ENCODE measurements at places on chromosomes 1 and 21.
A peak's percentile ranks its signal among the peaks of the same experiment; 100 is the strongest.

- no peak for DNase-seq
Measured at GRCh38 chr1:150178548-150178947, 28.8 kb downstream of the PLEKHO1 start.

DNA sequence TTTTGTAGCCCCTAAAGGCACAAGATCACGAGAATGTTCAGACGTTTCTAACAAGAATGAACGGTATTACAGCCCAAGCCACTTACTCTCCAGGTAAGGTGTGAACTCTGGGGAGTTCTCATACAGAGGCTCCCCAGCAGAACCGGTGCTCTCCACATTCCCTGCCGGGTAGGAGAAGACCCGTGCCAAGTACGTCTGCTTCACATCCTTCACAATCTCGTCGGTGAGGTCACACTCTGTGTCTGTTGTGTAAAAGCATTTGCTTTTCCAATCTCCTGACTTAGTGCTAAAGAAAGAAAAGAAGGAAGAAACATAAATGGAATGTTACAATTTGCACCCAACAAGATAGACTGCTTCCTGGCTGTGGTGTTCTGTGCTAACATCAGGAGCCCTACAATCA lies 5.7 kb downstream of the F3 start:
- no peak for DNase-seq

DNA sequence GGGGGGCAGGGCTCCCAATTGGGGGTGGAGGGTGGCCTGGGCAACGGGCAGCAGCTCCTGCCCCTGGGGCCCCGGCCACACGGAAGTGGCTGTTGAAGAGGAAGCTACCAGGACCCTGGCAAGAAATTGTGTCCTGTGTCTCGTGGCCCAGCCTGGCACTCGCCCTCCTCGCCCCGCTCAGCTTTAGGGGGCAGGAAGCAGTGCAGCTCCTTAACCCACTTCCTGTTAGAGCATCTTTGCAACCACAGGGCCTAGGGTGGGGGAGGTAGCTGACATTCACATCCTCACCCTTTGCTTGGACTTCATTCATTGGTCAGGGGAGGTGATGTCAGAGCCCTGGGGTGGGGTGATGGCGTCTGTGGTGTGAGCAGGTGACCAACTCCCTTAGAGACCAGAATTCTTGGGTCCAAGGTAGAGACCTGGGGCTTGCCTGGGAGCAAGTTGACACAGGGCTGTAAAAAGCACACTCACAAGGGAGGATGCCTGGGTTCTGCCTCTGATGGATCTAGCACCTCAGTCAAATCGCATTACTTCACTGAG lies at the start of gene ARHGAP30:
TSS of gene ARHGAP30 (minus strand) at position 161 of the 540 bp plus-strand sequence. CDS start 267 bp downstream, outside the sequence.
- DNase-seq: peak; percentile 63

DNA sequence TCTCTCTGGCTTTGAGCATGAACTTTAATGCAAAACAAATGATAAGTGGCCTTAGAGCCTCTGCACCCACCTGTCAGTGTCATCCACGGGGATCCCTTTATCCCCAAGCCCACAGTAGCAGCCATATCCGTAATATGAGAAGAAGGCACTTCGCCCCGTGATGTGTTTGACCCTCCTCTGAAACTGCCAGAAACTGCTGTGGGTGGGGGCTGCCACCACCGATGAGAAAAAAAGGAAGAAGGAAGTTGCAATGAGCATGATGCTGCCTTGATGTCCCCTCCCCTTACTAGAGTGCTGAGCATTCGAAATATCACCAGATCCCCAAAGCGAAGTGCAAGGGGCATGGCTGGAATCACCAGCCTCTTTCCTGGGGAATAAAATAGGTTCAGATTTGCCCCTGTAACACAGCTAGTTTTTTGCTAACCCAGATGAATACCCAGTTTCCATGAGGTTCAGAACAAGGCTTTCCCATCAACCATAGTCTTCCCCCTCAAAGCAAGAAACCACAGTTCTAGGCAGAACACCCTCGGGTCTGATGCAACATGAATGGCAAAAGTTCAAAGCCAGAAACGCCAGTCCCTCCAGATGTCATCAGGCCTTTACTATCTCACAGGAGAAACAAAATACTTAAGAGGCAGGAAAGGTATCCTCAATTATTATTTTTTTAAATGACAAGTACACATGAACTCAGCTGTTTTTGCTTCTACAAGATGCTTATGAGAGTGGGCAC lies 10.8 kb upstream of the UBXN10 start:
- DNase-seq: no peak

DNA sequence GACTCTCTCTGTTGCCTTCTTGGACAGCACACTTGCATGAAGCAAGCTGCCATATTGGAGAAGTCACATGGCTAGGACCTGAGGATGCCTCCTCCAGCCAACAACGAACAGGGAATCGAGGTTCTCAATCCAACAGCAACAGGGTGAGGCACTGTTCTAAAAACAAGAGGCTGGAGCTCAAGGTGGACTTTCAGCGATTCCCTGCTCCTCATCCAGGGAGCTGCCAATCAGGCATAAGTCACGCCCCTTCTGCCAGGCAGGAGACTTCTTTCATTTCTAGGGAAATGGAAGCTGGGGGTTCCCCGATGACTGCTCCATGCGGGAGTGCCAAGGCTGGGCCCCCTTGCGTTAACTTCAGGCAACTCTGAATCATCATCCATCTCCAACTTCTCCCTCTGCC lies 22.7 kb upstream of the IFNAR1 start:
- no peak for DNase-seq

DNA sequence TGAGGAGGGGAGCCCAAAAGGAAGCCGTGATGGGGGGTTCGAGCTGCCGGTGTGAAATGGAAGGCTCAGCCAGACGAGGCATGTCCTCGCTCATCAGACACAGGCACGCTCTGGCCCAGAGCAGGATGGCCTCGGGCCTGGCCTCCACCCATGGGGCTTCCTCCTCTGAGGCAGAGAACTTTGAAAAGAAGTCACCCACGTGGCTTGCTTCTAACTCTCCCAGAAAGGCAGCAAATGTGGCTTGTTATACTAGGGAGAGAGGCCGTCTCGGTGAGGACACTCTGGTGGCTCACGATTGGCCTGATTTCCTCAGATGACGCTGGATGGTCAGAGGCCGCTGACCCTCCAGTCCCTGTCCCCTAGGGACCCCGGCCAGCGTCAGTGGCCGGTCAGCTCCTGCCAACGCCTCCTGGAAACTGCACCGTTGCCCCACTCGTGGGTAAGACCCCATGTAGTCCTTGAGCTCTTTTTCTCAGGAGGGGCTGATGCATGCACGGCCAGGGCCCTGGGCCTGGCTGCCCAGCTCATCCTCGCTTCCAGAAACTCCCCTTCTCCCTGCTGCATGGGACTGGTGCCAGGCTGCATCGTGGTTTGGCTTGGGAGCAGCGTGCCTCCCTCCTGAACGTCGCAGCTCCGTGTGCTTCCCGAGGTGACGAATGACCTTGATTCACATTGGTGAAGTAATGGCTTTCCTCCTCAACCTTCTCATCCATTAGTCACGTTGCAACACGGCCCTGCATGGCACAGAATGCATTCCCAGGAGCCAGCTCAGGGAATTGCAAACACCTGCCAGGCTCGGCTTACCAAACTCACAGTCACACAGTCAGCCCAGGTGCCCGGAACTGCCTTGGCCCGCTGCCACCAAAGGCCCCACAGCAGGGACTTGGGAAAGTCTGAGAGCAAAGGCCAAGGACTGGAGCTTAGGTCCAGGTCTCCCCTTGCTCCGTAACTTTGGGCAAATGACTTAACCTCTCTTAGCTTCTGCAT lies 58.8 kb downstream of the TOMM20 start:
- no peak for DNase-seq

DNA sequence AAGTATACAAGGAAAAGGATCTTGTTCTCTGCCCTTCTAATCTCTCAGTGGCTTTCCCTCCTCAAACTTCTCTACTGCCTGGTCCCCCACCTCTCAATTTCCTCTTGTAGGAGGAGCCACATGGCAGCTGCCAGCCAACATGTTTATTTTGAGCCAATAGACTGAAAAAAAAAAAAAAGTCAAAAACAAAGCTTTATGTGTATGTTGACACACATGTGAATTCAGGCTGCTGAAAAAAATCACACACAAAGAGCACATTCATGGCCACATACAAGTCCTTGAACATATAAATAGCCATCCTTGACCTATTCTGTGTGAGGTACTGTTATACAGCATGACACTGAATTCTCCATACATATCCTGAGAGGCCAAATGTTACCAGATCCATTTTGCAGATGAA lies 3.7 kb downstream of the PTPN14 start:
- no peak for DNase-seq

DNA sequence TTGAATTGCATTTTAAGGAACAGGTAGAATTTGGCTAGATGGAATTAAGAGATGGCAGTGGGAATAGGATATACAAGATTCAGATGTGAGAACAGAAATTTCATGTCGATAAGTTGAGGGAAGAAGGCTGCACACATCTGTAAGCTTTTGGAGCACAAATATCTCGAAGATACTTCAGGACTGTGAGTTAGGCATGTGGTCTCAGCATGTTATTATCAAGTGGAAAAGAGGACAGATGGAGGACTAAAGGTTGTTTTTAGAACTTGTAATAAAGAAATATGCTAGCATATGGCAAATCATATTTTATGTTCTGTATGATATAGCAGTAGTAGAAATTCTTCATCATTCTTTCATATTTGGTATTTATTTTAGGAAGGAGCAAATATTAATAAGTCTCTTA lies 61.5 kb downstream of the KIF1B start:
- no peak for DNase-seq

- no peak for DNase-seq
Measured at GRCh38 chr1:233613252-233614172, at the start of gene KCNK1. KCNK1 (plus strand) TSS chr1:233614106; CDS start chr1:233614172, 66 bp downstream.

DNA sequence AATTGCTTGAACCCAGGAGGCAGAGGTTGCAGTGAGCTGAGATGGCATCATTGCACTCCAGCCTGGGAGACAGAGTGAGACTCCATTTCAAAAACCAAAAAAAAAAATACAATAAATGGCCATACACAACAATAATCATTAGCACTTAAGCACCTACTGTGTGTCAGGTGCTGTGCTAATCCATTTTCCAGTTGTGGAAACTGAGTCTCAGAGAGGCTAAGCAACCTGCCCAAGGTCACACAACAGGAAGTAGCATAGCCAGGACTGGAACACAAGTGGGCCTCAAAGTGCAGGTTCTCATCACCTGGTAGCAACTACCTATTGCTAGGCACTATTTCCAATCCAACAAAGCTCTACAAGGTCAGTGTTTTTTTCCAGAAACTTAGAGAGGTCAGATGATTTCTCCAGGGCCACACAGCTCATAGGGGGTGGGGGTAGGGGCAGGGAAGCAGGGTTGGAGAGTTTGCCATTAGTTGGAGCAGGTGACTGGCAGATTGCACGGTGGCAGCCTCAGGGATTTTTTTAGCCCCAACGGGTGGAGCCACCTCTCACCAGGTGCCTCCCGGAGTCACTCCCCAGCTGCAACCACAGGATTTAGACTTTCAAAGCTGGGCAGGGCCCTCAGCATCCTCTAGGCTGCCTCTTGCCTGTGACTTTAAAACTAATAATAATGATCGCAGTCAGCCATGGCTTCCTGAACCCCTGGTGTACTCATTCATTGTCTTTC lies 52.5 kb upstream of the ID3 start:
- DNase-seq: no peak

GRCh38 chr1:42259059-42259738 lies 75.8 kb downstream of the FOXJ3 start:
- no peak for DNase-seq

DNA sequence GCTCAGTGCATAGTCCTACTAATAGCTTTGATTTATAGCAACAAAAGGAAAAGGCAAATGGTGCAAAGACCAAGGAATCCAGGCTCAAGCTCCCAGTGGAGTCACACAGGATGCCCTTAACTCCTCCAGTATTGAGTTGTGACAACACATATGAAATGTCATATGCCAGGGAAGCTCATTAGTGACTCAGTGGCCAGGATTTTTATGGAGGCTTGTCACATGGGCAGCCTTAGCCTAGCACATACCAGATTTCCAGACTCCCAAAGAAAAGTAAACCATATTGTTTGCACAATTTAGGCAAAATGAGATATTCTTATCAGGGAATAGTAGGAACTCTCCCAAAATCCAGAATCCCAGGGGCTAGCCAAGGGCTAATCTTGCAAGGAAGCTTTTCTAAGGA lies 129.2 kb downstream of the MAGI3 start:
- no peak for DNase-seq

GRCh38 chr1:101728029-101728428 lies 268.7 kb downstream of the OLFM3 start:
- no peak for DNase-seq

- DNase-seq: no peak
Measured at GRCh38 chr21:22225299-22225698, 1227.1 kb downstream of the NCAM2 start.

GRCh38 chr1:77175230-77175844 lies 43.9 kb downstream of the PIGK start:
- no peak for DNase-seq

DNA sequence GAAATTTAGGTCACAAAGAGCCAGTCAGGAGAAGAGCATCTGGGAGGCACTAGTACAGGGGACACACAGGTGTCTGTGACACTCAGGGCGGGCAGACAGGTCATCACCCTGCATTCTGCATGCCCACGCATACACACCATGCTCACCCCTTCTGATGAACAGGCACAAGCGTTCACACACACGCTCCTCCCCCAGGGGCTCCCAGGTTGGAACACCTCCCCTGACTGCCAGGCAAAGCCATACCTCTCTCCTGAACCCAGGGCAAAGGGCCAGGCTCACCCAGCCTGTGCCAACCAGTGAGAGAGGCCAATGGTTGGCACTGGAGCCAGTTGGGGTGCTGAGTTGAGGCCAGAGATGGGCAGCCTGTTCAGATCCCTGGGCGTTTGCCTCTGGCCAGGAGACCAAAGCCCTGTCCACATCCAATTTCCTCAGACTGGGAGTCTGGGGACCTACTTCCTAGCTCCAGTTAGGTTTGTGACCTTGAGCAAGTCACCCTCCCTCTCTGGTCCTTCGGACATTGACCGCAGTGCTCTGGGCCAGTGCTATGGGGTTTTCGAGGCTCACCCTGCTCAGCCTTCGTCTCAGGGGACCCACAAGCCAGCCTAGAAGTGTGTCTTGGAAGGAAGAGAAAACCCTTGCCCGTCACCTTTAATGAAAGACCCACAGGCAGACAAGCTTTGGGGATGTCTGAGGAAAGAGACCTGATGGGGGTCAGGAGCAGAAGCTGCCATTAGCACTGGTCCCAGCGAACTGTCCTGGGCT lies 5.8 kb upstream of the LAD1 start:
- no peak for DNase-seq
